ENCODE measurements at places on chromosomes 3 and 15.
A peak's percentile ranks its signal among the peaks of the same experiment; 100 is the strongest.

DNA sequence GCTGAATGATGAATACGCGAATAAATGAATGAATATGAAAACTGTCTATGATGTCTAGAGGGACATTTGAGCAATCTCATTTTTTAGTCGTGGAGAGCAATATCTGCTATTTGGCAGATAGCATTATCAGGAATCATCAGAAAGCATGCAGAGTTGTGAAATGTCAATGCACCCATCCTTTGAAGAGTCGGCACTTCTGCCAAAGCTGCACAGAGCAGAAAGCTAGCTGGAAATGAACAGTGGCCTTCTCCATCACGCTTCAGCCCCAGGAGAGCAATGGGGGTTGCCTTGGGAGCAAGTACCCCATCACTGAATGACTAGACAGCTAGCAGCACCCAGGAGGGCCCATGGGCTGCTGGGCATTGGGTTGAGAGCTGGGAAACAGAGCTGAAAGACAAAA is 69.1 kb upstream of the PROK2 start:
- no peak for DNase-seq

GRCh38 chr3:58234516-58234931 is 3.1 kb upstream of the ABHD6 start:
- no peak for DNase-seq

DNA sequence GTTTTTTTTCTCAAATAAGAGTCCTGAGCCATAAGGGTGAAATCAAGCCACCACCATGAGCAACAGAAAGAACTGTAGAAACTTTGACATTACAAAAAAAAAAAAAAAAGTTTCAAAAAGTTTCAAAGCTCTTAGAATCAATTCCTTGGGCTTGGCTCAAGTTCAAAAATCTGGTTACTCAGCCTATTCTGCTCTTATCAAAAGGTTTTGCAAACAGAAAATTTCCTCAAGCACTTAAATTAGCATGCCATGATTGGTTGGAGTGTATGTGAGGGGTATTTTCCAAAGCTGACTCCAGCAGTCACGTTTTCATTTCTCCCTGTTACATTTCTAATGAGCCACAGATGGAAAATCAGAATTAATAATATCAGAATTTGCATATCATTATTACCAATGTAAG is 12.1 kb upstream of the PEX5L start:
- DNase-seq, result no peak

GRCh38 chr3:75781079-75781745 is 4.1 kb downstream of the ZNF717 start:
- DNase-seq, result no peak

DNA sequence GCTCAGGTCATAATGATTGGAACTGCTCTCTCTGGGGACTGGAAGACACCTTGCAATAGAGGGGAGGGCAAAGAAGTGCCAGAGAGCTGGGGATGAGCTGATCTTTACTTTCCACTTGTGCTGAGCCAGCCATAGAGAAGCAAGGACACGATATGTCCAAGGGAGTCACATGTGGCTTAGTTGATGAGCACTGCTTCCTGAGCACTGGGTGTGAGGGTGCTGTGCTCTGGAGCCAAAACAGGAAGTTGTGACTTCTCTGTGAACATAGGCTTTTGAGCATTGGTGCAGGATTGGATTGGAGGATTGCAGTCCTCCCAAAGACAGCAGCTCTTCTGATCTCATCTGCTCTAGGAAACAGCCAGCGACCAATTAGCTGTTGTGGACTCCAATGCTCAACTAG is 6.7 kb downstream of the PARP14 start:
- no peak for DNase-seq

DNA sequence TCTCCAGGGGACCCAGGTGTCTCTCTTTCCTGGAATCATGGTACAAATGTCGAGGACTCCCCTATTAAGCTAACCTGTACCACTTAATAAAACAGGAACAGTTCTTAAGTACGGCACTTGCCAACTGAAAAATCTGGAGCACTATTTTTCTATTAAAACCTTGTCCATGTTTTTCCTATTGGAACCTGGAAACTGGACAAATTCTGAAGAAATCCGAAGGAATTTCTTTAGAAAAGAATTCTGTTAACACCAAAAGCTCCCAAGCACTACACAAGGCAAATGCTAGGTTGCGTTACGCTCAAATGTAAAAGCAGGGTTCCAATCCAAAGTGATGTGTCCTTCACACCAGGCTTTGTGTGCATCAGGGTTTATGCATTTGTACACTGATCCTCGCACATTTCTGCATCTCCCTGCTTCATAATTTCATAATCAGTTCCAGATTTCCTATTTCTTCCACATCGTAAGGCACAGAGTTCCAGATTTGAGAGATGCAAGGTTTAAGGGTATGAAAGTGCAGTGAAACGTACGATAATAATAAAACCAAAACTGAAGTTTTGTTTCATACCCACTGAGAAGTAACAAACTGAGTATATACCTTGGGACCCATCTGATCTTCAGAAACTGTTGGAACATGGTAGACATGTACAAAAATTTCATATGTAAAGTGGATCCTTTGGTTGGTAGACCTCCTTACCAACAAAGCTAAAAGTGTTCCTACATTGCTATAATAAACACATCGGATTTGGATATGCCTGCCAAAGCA is 132.1 kb upstream of the WNT5A start:
- DNase-seq, result no peak

- no peak for DNase-seq
Observed at GRCh38 chr3:196340466-196340865, 2.3 kb upstream of the TM4SF19 start.

DNA sequence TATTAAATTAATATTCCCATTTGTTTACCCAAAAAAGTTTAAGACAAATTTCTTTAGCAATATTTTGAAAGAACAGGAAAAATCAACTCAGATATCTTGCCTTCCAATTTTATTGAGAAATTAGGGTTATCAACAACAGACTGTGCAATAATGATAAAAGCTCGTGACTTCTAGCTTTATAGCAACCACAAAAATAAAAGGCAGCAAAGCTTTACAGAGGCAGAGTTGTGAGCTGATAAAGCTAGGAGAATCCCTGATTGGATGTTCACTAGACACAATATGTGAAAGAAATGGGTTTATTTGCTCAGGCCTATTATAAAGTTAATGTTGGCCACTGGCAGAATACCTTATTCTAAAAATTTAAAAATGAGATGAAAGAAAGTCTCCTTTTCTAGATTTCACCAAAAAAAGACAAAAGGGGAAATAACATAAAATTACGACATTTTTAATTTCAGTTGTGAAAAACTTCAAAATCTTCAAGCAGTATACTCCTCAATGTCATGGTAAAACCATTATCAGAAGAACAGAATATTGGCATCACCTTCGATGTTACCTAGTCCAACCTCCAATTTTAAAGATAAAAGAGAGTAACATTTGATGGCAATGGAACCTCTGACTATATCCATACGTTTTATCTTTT is 2.8 kb downstream of the VPS13C start:
- no peak for DNase-seq

GRCh38 chr3:131216801-131217200 is 164.8 kb upstream of the NUDT16 start:
- DNase-seq, result no peak

DNA sequence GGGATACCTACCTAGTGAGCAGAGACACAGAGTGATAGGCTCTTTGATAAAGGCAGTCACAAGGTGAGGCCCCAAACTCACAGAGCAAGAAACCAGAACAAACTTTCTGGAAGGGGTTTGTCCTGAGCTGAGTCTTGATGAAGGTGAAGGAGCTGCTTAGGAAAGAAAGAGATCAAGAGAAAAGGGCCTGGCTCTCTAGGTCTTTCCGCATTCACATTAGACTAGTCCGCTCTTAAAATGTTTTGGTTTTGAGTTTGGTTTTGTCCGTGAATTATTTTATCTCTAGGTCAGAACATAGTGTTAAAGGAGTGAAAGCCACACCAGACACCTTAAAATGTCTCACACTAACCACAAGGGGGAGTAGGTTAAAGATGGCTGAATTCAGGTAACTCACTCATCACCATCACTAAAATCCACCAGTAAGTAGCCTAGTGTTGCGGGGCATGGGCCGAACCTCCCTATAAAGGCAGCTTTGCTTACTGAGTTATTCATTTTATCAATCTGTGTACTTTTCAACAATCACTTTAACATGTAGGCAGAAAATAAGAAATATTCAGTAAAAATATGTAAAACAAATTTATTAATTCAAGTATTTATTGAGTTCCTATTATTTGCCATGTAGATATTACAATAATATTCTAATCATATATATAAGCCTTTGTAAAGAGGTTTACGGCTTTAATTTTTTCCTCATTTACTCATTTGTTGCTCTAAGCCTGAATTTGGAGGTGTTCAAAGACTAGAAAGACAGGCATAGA is 121.5 kb upstream of the TSC22D2 start:
- no peak for DNase-seq

- DNase-seq, result no peak
Observed at GRCh38 chr3:106691476-106691875, 685.8 kb upstream of the CCDC54 start.

DNA sequence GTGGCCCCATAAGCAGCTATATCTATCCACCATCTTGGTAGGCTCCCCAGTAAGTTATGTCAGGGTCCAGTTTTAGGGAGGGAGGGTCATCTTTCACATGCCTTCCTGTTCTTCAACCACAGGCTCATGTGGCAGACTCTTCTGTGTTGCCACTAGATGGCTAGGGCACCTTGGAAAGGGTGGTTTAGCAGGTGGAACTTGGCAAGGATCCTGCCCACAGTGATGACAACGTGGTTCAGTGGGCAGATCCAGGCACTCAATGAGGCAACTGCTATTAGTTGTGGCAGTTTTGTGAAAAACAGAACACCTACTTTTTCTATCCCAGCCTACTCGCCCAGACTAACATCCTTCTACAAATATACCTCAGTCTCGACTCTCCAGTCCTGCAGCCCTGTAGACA is 7.2 kb upstream of the RBP1 start:
- DNase-seq, result no peak

DNA sequence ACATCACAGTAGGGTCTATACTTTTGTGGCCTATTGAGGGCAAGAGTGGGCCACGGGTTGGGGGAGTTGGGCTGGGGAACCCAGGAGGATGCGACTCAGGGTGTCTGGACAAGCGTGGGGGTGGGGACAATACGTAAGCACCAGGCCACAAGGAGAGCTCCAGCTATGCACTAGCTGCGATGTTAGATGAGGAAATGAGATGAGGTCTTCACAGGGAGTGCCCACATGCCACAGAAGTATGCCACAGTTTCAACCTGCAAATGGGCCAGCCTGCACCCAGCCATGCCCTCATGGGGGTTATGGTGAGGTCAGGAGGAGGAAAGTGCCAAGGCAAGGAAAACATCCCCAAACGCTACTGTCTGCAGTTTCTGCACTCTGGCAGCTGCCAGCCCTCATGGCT is 30.5 kb downstream of the CACNA2D2 start:
- DNase-seq, result peak; percentile 6

DNA sequence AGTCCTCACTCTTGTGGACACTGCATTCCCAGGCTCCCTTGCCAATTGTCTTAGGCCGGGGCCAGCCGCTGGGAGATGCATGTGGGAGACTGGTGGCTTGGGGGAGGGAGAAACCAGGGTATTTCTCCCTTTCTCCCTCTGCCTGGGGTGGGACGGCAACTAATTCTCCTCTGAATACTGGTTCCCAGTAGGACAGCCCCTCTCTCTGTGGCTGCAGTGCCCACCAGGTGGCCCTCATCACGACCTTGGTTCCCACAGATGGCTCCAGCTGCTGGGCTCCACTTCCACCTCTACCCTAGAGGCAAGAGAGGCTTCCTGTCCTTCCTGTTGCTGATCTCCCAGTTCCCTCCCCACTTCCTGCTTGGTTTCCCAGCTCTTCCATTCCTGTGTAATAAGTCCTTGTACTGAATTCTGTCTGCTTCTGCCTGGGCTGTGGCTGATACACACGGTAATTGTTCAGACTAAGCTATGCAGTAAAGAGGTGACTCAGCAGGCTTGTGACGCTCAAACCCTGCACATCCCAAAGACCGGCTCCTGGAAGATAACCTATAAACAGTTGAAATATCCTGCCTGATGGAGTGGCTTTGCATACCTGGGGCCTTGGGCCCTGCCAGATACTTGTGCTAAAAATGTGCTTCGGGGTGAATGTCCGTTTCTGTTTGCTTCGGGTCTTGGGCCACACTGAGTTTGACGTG is 20.4 kb upstream of the COPG1 start:
- DNase-seq, result no peak

DNA sequence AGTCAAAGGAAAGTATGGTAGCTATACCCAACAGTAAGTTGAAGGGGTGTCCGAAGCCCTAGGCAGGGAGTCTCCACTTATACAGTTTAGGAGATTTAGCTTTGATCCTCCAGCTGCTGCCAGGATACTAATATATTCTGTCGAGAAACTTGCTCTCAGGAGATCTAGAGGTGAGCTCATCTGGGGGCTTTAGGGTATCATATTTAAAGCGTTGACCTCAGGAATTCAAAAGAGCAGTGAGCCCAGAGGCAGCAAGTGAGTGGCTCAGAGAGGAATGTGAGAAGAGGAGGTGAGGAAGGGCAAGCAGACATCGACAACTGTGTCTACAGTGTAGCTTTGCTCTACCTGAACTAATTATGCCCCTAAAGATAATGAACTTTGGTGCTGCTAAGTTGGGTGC is 245.1 kb upstream of the LRTM1 start:
- DNase-seq, result no peak

DNA sequence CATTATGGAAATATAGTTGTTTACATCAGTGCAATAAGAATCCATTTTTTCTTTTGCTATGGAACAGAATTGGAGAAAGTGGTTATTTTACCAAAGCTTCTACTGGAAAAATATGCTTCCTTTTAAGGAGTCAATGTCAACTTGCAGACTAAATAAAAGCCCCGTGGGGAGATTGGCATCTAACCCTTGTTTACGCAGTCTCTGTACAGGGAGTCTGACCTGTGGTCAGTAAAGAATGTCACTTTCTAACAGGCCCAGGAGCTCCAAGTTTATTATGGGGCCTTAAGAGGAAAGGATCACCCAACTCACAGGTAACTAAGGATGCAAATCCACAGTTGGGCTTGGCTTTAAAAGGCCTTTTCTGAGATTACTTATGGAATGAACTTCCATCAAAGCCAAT is 1751.2 kb downstream of the SI start:
- no peak for DNase-seq

- DNase-seq, result no peak
Observed at GRCh38 chr3:151037746-151038477, 47.6 kb upstream of the MED12L start.

- DNase-seq, result no peak
Observed at GRCh38 chr3:29335438-29335837, 54.6 kb downstream of the RBMS3 start.

DNA sequence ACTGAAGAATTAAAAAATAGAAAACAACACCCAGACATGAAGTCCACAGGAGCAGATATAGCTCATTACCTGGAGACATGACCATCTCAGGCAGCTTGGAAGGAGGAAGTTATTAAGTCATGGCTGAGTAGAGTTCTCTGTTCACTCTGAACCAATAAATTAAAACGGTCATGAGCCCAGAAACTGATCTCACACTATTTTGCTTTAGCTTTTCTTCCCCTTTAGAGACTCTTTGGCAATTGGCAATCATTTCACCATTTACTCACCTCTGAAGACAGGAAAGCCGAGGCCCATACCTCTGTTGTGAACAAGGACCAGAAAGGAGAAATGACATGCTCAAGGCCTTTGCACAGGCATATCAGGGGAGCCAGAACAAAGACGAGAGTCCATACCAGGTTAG is 26.6 kb downstream of the CLDN18 start:
- no peak for DNase-seq

- DNase-seq, result no peak
Observed at GRCh38 chr3:95886616-95887015, 927.8 kb upstream of the EPHA6 start.

GRCh38 chr3:107545680-107546120 is 22.9 kb downstream of the BBX start:
- DNase-seq, result no peak

Data from T-helper 9 cell (primary cell).